ENCODE measurements at places on chromosomes 16 and 17. TPM values are rescaled to one million over a fixed set of nuclear protein-coding genes. Genes with fewer than 3 reads are reported as not detected.

The ANKFN1 gene
- polyA plus RNA-seq: 0.80 TPM

The CES5A gene
- 0.11 TPM for polyA plus RNA-seq

The TNFRSF13B gene
- not detected for polyA plus RNA-seq

The TEX19 gene
- polyA plus RNA-seq: not detected

- DNase-seq: peak; percentile 71
Observed at GRCh38 chr17:70074956-70075355, at the start of gene KCNJ16. KCNJ16 (plus strand) TSS chr17:70075225; CDS start chr17:70132088, 56,863 bp downstream.

The CMTM2 gene
- polyA plus RNA-seq: 1.0 TPM

The ARSG gene
- polyA plus RNA-seq: 3.6 TPM

GRCh38 chr17:33642002-33642401, 348.9 kb upstream of the ASIC2 start:
- no peak for DNase-seq

DNA sequence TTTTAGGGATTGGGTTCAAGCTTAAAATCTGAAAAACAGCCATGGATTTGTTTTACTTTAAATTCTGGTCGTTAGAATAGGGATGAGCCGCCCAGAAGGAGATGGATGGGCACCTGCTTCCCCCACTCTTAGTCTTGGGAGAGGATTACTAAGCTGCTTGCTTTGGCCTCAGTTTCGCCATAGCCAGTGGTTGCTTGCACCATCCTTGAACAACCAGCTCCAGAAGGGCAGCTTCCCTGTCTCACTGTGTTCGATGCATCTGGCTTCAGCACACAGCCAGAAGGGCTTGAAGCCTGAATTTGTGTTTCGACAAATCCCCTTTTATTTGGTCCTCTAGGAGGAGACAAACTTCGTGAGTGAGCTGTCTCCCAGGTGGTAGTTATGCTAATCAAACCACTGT, 7.1 kb downstream of the CYB5D2 start:
- DNase-seq: no peak

DNA sequence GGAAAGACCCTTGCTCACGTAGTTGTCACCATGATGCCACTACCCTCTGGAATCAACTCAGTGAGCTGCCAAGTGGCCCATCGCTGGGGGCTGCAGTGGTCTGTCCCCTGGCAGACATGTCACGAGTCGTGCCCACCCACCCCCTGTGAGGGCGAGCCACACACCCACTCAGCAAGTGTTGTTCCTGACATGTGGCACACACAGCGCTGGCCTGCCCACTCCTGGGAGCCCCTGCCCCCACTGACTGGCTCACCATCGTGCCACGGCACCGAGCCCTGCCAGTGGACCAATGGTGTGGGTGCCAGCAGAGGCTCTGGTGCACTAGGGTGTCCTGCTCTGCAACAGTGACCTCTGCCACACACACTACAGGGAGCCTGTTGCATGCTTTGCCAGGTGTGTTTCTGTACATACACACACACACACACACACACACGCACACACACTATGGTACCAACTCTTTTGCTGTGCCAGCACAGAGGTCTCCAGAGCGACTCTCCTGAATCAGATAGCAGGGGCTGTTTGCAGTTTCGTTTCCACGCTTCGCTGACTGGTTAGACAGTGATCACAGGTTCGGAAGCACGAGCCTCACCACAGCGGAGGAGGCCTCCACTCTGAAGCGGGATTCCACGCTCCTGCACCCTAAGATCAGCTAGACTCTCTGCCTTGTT, 7.7 kb downstream of the RTN4RL1 start:
- no peak for DNase-seq

The ADAP2 gene
- polyA plus RNA-seq: 3.5 TPM

The SCIMP gene
- 2.0 TPM for polyA plus RNA-seq

DNA sequence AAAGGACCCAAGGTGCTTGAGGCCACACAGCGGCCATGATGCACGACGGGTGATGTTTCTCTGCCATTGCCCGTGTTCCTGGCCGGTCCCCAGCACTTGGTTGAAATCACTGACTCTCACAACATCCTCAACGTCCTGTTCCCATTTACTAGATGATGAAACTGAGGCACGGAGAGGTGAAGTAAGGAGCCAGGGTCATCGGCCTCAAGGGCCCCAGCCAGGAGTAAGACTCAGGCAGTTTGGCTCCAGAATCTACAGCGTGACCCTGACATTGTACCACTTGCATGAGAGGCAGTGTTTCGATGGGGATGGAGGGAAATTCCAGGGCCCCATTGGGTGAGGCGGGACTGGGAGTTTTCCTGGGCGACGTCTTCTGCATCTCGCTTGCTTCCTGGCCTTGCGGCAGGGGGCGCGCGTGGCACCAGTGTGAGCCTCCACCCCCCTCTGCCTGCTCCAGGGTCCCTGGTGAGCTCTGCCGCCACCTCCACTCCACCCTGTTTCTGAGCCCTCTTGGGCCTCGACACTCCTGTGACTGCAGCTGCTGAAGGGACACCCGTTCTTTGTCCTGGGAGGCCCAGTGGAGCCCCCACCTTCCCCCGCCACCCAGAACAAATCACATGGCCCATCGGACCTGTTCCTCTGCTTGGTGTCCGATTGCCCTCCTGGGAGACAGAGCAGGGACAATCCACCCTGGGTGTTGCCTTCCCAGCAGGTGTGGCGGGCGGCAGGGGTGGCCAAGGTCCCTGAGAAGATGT, 133.0 kb upstream of the GSE1 start:
- no peak for DNase-seq

The LHX1 gene
- polyA plus RNA-seq: 0.97 TPM

The KIF18B gene
- polyA plus RNA-seq: 9.9 TPM

The KRT20 gene
- polyA plus RNA-seq: 2.0 TPM

The HOXB7 gene
- 43.7 TPM for polyA plus RNA-seq

The CD300H gene
- 0.34 TPM for polyA plus RNA-seq

- DNase-seq: no peak
Observed at GRCh38 chr17:45132320-45132571, at the start of gene PLCD3. PLCD3 (minus strand) TSS chr17:45132515; CDS start chr17:45132410, 105 bp downstream.

- DNase-seq: peak; percentile 46
Observed at GRCh38 chr17:3535253-3535995, 22.2 kb downstream of the TRPV3 start.

GRCh38 chr17:69317625-69318024, 9.3 kb downstream of the ABCA5 start:
- DNase-seq: no peak

The SDR42E2 gene
- polyA plus RNA-seq: 0.05 TPM

GRCh38 chr16:5228369-5228768, 130.8 kb upstream of the EEF2KMT start:
- peak; percentile 4 for DNase-seq

DNA sequence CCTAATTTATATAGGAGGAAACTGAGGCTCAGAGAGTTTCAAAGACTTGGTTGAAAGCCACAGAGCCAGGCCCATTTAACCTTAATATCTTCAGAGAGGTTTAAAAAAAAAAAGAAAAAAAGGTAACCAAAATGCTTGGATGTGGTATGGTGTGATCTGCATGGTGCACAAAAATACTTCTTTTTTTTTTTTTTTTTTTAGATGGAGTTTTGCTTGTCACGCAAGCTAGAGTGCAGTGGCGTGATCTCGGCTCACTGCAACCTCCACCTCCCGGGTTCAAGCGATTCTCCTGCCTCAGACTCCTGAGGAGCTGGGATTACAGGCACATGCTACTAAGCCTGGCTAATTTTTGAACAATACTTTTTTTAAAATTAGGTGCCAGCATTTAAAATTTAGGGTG, 101.8 kb downstream of the XYLT1 start:
- DNase-seq: no peak

DNA sequence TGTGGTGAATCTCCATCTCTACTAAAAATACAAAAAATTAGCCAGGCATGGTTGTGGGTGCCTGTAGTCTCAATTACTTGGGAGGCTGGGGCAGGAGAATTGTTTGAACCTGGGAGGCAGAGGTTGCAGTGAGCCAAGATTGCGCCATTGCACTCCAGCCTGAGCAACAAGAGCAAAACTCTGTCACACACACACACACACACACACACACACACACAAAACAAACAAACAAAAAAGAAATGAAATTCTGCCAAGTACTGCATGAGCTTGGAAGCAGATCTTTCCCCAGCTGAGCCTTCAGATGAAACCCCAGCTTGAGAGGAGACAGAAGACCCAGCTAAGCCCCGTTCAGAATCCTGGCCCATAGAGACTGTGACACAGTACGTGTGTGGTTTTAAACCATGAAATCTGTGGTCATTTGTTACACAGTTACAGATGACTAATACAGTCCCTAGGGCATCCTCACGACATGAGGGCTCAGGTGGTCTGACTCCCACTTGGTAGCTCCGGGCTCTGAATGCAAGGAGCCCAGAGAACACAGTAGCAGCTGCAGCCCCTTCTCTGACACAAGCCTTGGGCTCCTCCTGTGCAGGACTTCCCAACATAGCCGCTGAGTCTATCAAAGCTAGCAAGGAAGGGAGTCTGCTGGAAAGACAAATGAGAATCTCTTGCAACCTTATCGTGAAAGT, 132.8 kb downstream of the SEC14L1 start:
- DNase-seq: no peak

GRCh38 chr17:78747488-78747887, 34.6 kb downstream of the CYTH1 start:
- DNase-seq: no peak

Data from left renal pelvis (tissue), 4 donors.